GM23338 (cell line): ENCODE measurements at places on chromosomes 2 and 18.

DNA sequence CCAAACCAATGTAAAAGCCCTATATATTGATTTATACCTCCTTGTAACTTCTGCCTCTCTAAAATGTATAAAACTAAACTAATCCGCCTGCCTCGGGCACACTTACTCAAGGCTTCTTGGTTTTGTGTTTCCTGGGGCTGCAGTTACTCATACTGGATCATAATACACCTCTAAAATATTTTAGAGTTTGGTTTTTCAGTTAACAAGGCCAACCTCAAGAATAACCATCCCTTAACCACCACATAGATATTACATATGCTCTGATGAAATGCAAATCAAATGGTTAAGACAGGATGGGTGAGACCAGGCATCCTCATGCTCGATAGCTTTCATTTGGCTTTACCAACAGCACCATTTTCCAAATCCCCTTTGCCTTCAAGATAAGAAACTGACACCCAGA, 46.4 kb downstream of the UXS1 start:
- DNase-seq, result no peak
- no peaks in the 10 kb centered on the region for H3K27me3 ChIP-seq
- H3K27ac ChIP-seq, result no peak overlapping the region
- peaks cover 21% of the 10 kb centered on the region; the same call in 1 of the 2 replicates for H3K4me1 ChIP-seq
- H3K4me3 ChIP-seq, result no peak overlapping the region

- no peaks in the 10 kb centered on the region for H3K4me1 ChIP-seq
- H3K36me3 ChIP-seq, result no peaks in the 10 kb centered on the region
These were observed 37.0 kb downstream of the TGFA start for GRCh38 chr2:70516596-70516995.

DNA sequence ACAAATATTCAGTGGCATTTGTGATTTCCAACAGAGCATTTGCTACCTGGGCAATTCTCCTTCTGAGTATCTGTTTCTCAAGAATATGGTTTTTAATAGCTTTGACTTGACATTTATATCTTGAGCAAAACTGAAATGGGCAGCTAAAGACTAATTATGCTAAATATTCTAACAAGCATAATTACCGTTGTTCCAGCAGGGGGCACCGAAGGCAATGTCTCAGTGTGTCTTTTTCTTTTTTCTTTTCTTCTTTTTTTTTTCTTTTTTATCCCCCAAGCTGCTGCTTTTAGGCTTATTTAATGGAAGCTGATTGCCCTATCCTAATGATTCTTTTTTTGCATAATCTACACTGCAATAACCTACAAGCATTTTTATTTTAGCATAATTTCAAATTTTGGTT, 138.9 kb upstream of the NABP1 start:
- no peak overlapping the region for H3K27ac ChIP-seq
- DNase-seq, result peak; percentile 71
- H3K36me3 ChIP-seq, result no peaks in the 10 kb centered on the region
- H3K4me1 ChIP-seq, result peaks cover 12% of the 10 kb centered on the region
- no peaks in the 10 kb centered on the region for H3K27me3 ChIP-seq
- no peak overlapping the region for H3K4me3 ChIP-seq

DNA sequence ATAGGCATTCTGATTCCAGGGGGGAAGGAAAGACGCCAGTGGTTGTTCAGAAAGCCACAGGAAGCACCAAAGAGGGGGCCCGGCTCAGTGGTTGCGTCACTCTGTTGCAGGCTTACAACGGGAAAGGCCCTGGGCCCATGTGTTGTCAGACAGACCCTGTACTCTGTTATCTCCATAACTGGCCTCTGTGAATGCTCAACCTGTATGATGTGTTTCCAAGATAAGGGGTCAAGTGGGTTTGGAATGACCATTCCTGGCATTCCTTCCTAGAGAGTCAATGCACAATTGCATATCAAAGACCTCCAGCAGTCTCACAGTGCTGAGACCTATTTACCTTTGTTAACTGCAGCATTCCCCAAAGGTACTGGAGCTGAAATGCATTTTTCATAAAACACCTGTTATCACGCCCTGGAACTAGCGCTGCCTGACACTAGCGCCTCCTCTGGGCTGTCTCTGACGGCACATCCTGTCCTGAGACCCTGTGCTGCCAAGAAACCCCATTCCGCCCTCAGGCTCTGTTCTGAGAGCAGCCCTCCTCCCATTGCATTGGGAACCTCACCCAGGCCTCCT, 13.2 kb upstream of the LRRFIP1 start:
- H3K27ac ChIP-seq, result peak overlapping the region; percentile 94
- no peaks in the 10 kb centered on the region for H3K27me3 ChIP-seq
- peak; percentile 92 for DNase-seq
- 0 out of 2 replicates have a peak overlapping the region, but pooled peaks have one; percentile 13 for H3K4me3 ChIP-seq
- peaks cover 35% of the 10 kb centered on the region for H3K4me1 ChIP-seq
- H3K36me3 ChIP-seq, result no peaks in the 10 kb centered on the region

DNA sequence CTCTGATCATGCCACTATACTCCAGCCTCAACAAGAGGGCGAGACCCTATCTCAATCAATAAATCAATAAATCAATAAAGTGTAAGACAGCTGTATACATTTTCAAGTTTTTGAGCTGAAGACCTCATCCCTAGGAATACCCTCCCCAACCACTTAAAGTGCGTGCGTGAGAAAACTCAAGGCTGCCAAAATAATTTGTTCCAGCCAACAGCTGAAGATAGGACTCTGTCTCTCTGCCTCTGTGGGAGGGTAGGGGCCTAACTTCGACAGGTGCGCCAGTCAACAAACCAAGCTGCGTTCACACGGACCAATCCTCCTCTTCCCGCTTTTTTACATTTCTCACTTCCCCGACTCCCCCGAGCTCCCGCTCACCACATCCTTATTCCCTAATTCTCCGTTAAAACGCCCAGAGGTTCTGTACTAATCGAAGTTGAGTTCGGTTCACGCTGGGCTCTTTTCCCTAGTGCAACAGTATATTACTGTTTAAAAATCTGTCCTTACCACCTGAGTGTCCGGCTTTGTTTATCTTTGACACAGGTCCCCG, 618 bp downstream of the POLR2D start:
- H3K27me3 ChIP-seq, result no peaks in the 10 kb centered on the region
- peaks cover 20% of the 10 kb centered on the region for H3K4me1 ChIP-seq
- H3K4me3 ChIP-seq, result peak overlapping the region; percentile 100
- H3K36me3 ChIP-seq, result 0 out of 2 replicates have a peak, but pooled peaks cover 6% of the 10 kb centered on the region

GRCh38 chr18:23244401-23244800, 109.1 kb downstream of the CABLES1 start:
- no peaks in the 10 kb centered on the region for H3K27me3 ChIP-seq
- H3K4me3 ChIP-seq, result no peak overlapping the region
- no peak for DNase-seq
- no peaks in the 10 kb centered on the region; the same call in 1 of the 2 replicates for H3K36me3 ChIP-seq

GRCh38 chr18:48190994-48191393, 218.2 kb downstream of the ZBTB7C start:
- no peaks in the 10 kb centered on the region for H3K36me3 ChIP-seq
- H3K27ac ChIP-seq, result no peak overlapping the region
- no peaks in the 10 kb centered on the region for H3K4me1 ChIP-seq
- H3K27me3 ChIP-seq, result no peaks in the 10 kb centered on the region
- H3K4me3 ChIP-seq, result no peak overlapping the region
- DNase-seq, result no peak

GRCh38 chr2:39377226-39377939, 59.7 kb downstream of the MAP4K3 start:
- no peaks in the 10 kb centered on the region for H3K27me3 ChIP-seq
- no peak overlapping the region for H3K4me3 ChIP-seq
- peak overlapping the region; percentile 40 for H3K27ac ChIP-seq
- H3K36me3 ChIP-seq, result no peaks in the 10 kb centered on the region
- peaks cover 43% of the 10 kb centered on the region for H3K4me1 ChIP-seq
- no peak for DNase-seq

- H3K36me3 ChIP-seq, result peaks cover 8% of the 10 kb centered on the region; the same call in 1 of the 2 replicates
- no peaks in the 10 kb centered on the region for H3K27me3 ChIP-seq
- no peak overlapping the region for H3K27ac ChIP-seq
- peak; percentile 36 for DNase-seq
These were observed 31.1 kb downstream of the HK2 start for GRCh38 chr2:74864728-74865722.

- H3K27me3 ChIP-seq, result no peaks in the 10 kb centered on the region
- no peak for DNase-seq
- no peaks in the 10 kb centered on the region for H3K4me1 ChIP-seq
- no peak overlapping the region for H3K27ac ChIP-seq
These were observed 390.7 kb downstream of the METTL4 start for GRCh38 chr18:2180586-2180985.

DNA sequence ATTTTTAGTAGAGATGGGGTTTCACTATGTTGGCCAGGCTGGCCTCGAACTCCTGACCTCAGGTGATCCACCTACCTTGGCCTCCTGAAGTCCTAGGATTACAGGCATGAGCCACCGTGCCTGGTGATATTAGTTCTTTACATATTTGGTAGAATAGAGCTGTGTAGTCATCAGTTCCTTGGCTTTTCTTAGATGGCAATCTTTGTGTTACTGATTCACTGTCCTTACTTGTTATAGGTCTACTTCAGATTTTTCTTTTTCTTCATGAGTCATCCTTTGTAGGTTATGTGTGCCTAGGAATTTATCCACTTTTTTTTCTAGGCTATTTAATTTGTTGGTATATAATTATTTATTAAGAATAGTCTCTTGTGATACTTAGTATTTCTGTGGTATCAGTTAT, 30.3 kb upstream of the ZSWIM2 start:
- H3K36me3 ChIP-seq, result no peaks in the 10 kb centered on the region
- no peak for DNase-seq

DNA sequence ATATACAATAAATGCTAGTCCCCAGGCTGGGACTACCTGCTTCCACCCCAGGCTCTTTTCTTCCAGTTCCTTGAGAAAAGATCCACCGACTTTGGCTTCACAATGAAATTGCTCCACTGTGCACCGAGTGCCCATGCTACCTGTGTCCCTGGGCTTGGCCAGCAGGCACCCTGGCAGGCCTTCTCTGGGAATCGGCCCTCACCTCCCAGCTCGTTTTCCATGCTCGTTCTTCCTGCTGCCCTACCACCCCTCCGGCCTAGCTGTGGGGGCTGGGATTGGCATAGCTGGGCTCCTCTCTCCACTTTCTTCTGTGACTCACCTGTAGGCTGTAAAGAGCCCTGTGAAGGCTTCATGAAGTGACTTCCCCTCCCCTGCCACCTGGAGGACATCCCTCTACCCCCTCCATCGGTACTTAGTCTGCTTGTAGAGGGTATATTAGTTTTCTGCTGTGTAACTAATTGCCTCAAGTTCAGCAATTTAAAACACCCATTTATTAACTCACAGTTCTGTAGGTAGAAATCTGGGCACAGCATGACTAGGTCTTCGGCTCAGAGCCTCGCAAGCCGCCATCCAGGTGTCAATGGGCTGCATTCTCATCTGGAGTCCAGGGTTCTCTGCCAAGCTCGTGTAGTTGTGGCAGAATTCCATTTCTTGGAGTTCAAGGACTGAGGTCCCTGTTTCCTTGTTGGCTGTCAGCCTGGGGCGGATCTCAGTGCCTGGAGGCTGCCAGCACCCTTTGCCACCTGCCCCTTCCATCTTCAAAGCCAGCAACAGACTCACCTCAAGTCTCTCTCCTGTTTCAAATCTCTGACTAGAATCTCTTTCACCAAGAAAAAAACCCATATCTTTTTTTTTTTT, 57.6 kb downstream of the DPYSL5 start:
- no peaks in the 10 kb centered on the region for H3K36me3 ChIP-seq
- no peak overlapping the region for H3K4me3 ChIP-seq
- H3K27me3 ChIP-seq, result no peaks in the 10 kb centered on the region

DNA sequence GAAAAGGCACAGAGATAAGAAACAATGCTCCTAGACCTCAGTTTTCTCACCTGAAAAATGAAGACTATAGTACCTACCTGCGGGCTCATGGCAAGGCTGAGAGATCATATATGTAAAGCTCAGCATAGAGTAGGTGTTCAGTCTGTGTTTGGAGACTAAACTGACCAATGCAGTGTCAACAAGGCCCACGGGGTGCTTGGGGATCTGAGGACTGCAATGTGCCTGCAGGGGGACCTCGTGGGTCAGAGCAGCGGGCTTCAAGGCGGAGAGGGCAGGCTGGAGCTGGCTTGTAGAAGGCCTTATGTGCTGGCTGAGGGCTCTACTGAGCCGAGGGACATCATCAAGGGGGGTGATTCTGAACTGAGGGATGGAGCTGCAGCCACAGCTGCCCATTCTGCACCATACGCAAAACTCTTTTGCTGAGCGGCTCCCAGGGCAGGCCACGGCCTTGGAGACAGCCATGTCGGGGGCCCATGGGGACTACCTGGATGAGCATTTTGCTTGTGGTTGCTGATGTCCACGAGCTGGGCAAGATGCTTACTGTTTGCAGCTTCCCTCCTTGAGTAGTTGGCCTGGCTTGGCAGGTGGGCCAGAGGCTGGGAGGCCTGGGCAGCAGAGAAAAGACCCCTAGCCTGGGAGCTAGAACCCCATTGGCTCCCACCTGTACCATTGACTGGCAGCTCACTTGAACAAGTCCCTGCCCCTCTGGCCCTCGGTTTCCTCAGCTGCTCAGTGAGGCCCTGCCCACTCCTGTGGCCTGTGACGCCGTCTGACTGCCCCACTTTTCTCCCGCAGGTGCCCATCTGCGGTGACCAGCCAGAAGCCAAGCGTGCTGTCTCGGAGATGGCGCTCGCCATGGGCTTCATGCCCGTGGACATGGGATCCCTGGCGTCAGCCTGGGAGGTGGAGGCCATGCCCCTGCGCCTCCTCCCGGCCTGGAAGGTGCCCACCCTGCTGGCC, 23.5 kb downstream of the STEAP3 start:
- no peaks in the 10 kb centered on the region for H3K4me1 ChIP-seq
- DNase-seq, result no peak
- H3K4me3 ChIP-seq, result no peak overlapping the region
- no peaks in the 10 kb centered on the region for H3K36me3 ChIP-seq
- no peak overlapping the region for H3K27ac ChIP-seq

DNA sequence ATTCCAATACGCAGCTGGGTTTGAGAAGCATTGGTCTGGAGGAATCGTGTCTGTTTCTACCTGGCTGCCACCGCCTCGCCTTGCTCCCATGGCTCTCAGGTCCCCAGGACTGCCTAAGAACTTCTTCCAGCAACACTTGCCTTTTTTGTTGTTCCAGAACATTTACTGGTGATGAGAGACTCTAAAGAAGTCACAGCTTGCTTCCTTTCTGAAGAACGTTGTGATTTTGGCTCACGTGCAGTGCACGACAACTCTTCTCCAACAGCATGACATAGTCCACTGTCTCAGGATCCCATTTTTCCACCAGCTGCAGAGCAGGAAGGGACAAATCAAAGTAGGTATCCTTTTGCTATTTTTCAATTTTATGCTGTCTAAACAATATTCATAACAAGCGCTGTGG, 940.9 kb downstream of the SLC4A3 start:
- no peak for DNase-seq
- no peak overlapping the region for H3K4me3 ChIP-seq
- H3K27ac ChIP-seq, result no peak overlapping the region
- H3K36me3 ChIP-seq, result no peaks in the 10 kb centered on the region
- no peaks in the 10 kb centered on the region for H3K27me3 ChIP-seq

DNA sequence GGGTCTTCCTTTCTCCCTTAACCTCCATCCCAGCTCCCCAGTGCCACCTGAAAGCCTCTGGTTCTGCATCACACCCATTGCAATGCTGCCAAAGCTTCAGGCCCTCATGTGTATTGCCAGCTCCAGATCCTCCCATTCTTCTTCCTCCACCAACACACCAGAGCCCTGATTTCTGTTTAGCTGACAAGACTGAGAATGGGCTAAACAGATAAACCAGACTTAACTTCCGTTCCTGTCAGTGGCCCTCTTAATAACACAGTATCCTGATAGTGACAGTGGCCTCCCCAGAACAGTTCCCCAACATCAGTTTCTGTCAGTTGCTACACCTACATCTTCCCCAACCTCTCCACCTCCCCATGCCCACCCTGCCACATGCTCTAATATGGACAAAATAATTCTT, 31.3 kb upstream of the C1D start:
- no peak overlapping the region for H3K27ac ChIP-seq
- H3K4me3 ChIP-seq, result no peak overlapping the region
- DNase-seq, result no peak
- no peaks in the 10 kb centered on the region for H3K27me3 ChIP-seq
- H3K36me3 ChIP-seq, result no peaks in the 10 kb centered on the region

- no peaks in the 10 kb centered on the region for H3K27me3 ChIP-seq
- H3K27ac ChIP-seq, result no peak overlapping the region
- no peak for DNase-seq
- H3K4me3 ChIP-seq, result no peak overlapping the region
These were observed 73.6 kb downstream of the COPS8 start for GRCh38 chr2:237159006-237159911.
